ENCODE measurements at places on chromosomes 12 and 14.
A peak's percentile ranks its signal among the peaks of the same experiment; 100 is the strongest.

DNA sequence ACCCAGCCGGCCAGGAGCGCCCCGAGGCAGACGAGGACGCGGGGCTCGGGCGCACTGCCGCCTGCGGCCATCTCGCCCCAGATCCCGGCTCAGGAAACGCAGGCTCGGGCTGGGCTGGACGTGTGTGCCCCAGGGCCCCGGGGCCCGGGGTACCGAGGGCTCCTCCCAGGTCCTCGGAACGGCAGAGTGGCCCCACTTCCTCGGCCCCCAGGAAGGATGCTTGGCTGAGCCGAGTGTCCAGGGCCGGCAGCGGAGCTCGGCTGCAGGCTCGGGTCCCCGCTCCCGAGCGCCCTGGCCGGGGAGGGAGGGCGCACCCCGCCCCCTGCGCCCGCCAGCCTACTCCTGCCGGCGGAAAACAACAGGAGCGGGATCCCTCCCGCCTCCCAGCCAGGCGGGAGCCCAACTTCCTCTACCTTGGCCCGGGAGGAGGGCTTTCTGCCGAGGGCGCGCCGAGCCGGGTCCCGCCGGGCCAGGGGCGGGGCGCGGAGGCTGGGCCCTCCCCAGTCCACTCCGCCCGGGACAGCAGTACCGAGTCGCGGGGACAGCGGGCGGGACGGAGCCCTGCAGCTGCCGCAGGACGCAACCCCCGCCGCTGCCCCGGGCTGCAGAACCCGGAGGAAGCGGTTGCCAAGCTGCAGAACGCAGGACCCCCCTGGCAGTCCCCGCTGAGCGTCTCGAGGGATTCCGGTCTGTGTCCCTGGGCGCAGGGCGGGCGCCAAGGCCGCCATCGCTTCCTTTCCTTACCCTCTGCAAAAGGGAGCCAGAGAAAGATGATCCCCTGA lies at the start of gene VSIG10:
VSIG10 (minus strand) TSS at position 411 of the 782 bp plus-strand sequence; CDS start at position 71, 340 bp downstream.
- peak; percentile 26 for DNase-seq

GRCh38 chr14:69693145-69693544 lies 73.8 kb upstream of the SRSF5 start:
- peak; percentile 88 for DNase-seq

GRCh38 chr12:90773491-90773890 lies 181.5 kb downstream of the CCER1 start:
- DNase-seq = no peak

GRCh38 chr12:49332441-49332861 lies 4.5 kb downstream of the C1QL4 start:
- DNase-seq = no peak

DNA sequence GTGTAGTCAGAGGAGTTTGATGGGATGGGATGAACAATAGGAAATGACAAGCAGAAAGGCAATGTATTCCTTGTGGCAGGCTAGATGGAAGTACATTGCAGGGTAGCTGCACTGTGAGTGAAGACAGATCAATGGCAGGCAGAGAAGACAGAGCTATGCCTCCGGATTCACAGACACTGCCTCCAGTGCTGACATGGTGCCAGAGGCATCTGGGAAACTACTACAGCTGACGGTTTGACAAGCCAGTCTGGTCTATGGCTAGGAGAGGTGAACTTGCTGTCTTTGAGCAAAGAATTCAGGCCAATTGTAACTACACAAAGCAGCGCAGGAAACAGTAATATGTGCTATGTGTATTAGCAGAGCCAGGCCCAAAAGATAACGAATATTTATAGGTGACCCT lies 193.5 kb downstream of the DIO2 start:
- no peak for DNase-seq

DNA sequence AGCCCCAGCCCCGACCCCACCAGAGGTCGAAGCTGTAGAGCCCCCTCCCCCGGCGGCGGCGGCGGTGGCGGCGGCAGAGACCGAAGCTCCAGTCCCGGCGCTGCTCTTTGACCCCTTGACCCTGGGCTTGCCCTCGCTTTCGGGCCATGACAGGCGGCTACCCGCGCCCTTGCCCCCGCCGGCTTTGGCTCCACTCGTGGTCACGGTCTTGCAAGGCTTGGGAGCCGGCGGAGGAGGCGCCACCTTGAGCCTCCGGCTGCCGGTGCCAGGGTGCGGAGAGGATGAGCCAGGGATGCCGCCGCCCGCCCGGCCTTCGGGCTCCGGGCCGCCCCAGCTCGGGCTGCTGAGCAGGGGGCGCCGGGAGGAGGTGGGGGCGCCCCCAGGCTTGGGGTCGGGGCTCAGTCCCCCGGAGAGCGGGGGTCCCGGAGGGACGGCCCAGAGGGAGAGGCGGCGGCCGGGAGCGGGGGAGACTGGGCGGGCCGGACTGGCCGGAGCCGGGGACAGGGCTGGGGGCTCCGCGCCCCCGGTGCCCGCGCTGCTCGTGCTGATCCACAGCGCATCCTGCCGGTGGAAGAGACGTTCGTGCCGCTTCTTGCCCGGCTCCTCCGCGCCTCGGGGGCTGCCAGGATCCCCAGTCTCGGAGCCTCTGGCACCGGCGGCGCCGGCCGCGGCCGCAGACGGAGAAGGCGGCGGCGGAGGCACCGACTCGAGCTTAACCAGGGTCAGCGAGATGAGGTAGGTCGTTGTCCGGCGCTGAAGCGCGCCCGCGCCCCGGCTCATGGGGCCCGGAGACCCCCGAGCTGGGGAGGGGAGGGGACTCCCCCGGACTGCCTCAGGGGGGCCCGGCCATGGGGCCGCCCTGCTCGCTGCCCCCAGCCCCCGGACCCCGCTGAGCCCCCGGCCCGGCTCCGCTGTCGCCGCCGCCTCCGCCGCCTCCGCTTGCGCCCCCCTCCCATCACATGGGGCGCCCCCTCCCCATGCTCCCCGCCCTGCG lies 778 bp downstream of the AGAP2 start:
- no peak for DNase-seq

- no peak for DNase-seq
These were observed 144.8 kb downstream of the PIWIL1 start for GRCh38 chr12:130482448-130482847.

GRCh38 chr14:51071857-51072256 lies 23.0 kb downstream of the TRIM9 start:
- no peak for DNase-seq

GRCh38 chr12:111741235-111741812 lies 25.4 kb upstream of the ALDH2 start:
- no peak for DNase-seq

- peak; percentile 22 for DNase-seq
These were observed 34.6 kb downstream of the GIT2 start for GRCh38 chr12:109961612-109962011.

DNA sequence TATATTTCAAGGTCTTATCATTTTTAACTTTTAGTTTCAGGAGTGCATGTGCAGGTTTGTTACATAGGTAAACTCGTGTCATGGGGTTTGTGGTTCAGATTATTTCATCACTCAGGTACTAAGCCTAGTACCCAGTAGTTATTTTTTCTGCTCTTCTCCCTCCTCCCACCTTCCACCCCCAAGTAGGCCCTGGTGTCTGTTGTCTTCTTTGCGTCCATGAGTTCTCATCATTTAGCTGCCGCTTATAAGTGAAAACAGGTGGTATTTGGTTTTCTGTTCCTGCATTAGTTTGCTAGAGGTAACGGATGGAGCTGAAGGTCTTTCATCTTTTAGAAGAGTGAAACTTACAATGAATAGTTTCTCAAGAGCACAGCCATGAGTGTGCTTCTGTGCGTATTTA lies 24.4 kb downstream of the PIWIL1 start:
- DNase-seq = no peak

DNA sequence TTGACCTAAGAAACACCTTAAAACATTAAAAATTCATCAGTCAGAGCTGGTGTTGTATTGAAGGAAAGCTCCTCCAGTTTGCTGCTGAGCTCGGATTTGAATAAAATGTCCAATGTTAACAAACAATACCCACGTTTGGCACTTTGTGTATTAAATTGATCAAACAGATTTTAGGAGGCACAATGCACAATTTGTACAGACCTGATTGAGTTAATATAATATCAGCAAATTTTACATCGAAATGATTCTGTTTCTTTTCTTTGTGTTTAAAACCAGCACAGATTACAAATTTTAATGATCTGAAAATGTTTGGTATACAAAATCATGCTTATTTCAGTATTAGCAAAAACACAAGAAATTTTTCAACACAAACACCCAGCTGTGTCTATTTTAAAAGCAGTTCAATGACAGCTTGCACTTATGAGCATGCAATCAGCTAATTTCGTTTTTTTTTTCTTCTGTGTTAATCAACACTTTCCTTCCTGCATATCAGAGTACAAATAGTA lies 2.8 kb upstream of the FOXG1 start:
- no peak for DNase-seq

DNA sequence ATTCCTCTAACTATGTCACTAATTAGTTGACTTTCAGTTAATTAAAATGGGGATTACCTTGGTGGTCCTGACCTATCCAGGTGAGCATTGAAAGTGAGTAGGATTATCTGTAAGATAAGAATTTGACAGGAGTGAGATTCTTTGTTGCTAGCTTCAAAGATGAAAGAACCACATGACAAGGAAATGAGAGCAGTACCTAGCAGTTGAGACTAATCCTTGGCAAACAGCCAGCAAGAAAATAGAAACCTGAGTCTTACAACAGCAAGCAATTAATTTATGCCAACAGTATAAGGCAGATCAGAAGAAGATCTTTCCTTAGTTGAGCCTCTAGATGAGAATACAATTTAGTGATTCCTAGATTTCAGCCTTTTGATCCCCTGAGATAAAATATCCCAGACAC lies 1058.4 kb downstream of the LRFN5 start:
- DNase-seq = no peak

DNA sequence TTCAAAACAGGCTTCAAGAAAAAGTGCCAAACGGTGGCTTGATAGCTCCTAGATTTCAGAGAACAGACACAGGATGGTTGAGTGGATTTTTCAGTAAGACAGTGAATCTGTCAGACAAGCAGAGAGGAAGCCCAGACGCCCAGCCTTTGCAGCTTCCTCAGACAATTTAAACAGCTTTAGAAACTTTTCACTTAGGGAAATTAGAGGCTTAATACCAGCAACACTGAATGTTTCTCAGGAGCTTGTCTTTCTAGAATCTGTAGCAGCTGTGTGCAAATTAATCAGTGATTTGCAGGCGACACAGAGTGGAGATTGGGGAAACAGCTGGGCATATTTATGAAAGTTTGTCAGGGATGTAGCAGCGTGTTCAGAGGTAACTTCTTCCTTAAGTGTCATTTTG lies 362.1 kb downstream of the GALC start:
- DNase-seq = peak; percentile 24

- DNase-seq = no peak
These were observed 34.6 kb upstream of the MIS18BP1 start for GRCh38 chr14:45287610-45288009.
